ENCODE measurements at places on chromosomes 3 and 15. TPM values are rescaled to one million over a fixed set of nuclear protein-coding genes. Genes with fewer than 3 reads are reported as not detected.

The SLC9C1 gene
- polyA plus RNA-seq, result 0.62 TPM

The RAB5A gene
- 85.6 TPM for polyA plus RNA-seq

The GASK1A gene
- 5.6 TPM for polyA plus RNA-seq

The AADACL2 gene
- not detected for polyA plus RNA-seq

The PRRT3 gene
- 4.2 TPM for polyA plus RNA-seq

The SERP1 gene
- polyA plus RNA-seq, result 125 TPM

The ITGA11 gene
- 3.4 TPM for polyA plus RNA-seq

The MYL3 gene
- 22.5 TPM for polyA plus RNA-seq

The TAMM41 gene
- polyA plus RNA-seq, result 19.4 TPM

The ENTPD3 gene
- 2.1 TPM for polyA plus RNA-seq

The CDHR4 gene
- 0.15 TPM for polyA plus RNA-seq

The GLCE gene
- 53.9 TPM for polyA plus RNA-seq

The ATP13A5 gene
- polyA plus RNA-seq, result 0.09 TPM

The RLBP1 gene
- not detected for polyA plus RNA-seq

The VILL gene
- polyA plus RNA-seq, result 12.2 TPM

The PTX3 gene
- polyA plus RNA-seq, result 3.4 TPM

The C3orf20 gene
- polyA plus RNA-seq, result 0.30 TPM

The SMCO1 gene
- polyA plus RNA-seq, result not detected

The CCK gene
- 0.37 TPM for polyA plus RNA-seq

The ACSBG1 gene
- polyA plus RNA-seq, result 1.1 TPM

The ANKRD34C gene
- 0.01 TPM for polyA plus RNA-seq

The SENP8 gene
- 6.1 TPM for polyA plus RNA-seq

The SERPINI2 gene
- 0.95 TPM for polyA plus RNA-seq

The IMPG2 gene
- polyA plus RNA-seq, result 0.51 TPM

The CFAP44 gene
- polyA plus RNA-seq, result 31.5 TPM

The PRR20G gene
- not detected for polyA plus RNA-seq

The C3orf85 gene
- 23.7 TPM for polyA plus RNA-seq

The GABRB3 gene
- polyA plus RNA-seq, result 7.0 TPM

The LRIG1 gene
- polyA plus RNA-seq, result 24.3 TPM

The CLDN18 gene
- polyA plus RNA-seq, result 1.8 TPM

The CHDH gene
- 9.2 TPM for polyA plus RNA-seq

The ARL14 gene
- polyA plus RNA-seq, result not detected

The MESP2 gene
- 0.30 TPM for polyA plus RNA-seq

The SERINC4 gene
- 0.20 TPM for polyA plus RNA-seq

The DNAJC19 gene
- 64.2 TPM for polyA plus RNA-seq

The CCDC13 gene
- 2.0 TPM for polyA plus RNA-seq

The ITGB5 gene
- 85.9 TPM for polyA plus RNA-seq

The DAZL gene
- polyA plus RNA-seq, result not detected

The MYRIP gene
- 2.3 TPM for polyA plus RNA-seq

The CADM2 gene
- 0.70 TPM for polyA plus RNA-seq

The KBTBD13 gene
- 0.03 TPM for polyA plus RNA-seq

The LRRK1 gene
- polyA plus RNA-seq, result 6.1 TPM

The SPSB4 gene
- polyA plus RNA-seq, result 20.0 TPM

The CD80 gene
- polyA plus RNA-seq, result 0.27 TPM

The RCCD1 gene
- polyA plus RNA-seq, result 18.9 TPM

The CNTN3 gene
- polyA plus RNA-seq, result 6.6 TPM

The SLC33A1 gene
- polyA plus RNA-seq, result 38.4 TPM
